ENCODE measurements at places on chromosomes 16 and 17.

DNA sequence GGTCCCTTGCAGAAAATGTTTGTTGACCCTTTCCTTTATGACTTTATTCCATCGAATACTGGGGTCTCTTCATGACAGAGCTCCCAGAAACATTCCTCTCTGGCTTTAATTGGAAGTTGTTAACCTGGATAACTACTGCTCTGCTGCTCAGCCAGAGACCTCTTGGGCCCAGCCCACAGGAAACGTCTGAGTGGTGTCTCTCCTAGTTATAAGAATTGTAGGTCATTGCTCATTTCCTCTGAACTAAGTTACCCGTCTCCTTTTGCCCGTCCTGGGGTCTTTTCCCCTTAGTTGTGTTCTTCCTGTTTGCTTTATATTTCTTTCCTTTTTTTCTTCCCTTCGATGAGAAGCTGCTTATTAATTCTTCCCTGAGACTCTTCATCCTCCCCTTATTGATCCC is 9.0 kb downstream of the MAP2K6 start:
- DNase-seq, result no peak

- no peak for DNase-seq
Measured at GRCh38 chr17:75634376-75634740, 1.1 kb downstream of the SMIM5 start.

DNA sequence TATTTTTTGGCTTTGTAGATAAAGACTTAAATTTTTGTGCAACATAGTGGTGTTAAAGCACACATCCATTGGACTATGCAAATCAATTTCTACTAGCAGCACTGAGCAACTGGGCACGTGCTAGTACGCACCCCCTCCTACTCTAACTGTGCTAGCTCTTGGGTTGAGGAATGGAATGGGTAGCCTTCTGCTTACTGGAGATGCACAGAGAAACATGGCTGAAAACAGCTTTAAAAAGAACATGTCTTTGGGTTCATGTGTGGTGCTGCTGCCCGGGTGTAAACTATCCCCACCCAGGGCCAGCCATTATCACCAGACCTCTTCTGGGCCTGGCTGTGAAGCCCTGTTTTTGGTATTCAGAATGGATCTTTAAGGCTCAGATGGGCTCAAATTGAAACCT is 7.3 kb downstream of the ESRP2 start:
- DNase-seq, result no peak

DNA sequence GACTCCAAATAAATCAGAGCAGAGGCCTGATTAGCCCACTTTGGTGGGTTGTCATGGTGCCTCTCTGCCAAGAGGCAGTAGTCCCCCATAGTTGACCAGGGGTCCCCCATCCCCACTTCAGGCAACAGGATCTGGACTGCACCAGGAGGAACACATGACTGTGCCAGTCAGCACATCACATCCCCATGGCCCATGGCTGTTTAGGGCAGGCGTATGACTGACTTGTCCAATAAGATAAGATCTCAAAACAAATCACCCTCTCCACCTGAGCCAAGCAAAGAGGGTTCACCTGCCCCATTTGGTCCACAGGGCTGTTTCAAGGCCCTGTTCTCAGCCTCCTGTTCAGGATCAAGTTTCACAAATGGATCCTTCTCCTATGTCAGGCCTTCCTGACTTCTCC is 93.3 kb downstream of the C16orf78 start:
- DNase-seq, result no peak

- no peak for DNase-seq
Measured at GRCh38 chr16:87306516-87306915, 10.7 kb downstream of the C16orf95 start.

DNA sequence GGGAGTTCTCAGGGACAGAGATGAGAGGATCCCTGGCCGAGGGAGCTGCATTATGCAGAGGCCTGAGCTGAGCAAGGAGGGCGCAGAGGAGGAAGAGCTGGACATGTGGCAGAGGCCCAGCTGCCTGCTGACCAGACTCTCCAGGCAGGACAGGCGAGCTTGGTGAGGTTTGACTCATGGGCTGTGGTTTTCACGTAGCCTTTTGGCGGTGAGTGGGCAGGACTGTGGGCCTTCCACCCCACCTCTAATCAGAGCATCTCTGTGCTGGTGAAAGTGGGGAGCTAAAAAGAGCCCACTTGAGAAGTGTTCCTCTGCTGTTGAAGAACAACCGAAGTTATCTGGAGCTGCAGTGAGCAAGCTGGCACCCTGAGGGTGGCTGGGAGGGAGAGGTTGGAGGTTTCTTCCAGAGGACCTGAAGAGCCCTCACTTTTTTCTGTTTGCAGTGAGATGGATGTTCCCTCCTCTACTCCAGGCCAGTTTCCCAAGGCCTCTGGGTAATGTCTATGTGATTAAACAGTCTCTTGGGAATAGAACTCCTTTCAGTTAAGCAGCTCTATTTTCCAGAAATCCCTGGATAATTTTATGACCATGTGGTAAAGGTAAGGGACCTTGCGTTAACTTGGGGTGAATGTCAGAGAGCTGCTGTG is 11.9 kb downstream of the EPN2 start:
- DNase-seq, result no peak

DNA sequence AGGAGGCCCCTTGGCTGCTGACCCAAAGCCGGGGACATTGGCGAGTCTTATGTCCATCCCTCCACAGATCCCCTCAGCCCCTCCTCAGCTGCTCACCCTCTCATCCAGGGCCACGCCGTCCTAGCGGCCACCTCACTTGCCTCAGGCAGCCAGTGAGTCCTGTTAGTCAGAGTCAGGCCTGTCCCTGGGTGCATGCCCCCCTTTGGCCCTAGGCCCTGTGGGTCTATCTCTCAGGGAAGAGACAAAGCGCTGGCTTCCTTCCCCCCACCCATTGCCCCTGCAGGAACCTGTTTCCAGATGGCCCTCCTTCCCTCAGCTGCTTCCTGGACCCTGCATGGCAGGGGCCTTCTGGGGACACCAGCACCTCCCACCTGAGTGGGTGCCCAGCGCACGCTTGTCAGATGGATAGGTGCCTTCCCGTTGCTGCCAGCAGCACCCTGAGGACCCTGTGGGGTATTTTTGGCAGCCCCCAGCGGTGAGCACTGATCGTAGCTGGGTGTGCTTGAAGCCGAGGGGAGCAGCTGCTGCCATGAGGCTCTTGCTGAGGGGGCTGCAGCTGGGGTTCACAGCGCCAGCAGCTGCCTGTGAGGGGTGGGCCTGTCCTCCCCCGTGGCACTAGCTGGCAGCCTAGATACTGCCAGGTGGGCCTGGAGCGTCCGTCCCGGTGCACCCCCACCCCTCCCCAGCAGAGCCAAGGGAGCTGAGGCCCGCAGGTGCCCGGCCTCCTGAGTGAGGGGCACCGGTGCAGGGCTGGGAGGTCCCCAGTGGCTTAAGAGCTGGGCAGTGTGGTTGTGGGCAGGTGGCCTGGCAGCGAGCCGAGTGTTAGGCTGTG is 8.4 kb downstream of the DBNDD1 start:
- DNase-seq, result no peak

DNA sequence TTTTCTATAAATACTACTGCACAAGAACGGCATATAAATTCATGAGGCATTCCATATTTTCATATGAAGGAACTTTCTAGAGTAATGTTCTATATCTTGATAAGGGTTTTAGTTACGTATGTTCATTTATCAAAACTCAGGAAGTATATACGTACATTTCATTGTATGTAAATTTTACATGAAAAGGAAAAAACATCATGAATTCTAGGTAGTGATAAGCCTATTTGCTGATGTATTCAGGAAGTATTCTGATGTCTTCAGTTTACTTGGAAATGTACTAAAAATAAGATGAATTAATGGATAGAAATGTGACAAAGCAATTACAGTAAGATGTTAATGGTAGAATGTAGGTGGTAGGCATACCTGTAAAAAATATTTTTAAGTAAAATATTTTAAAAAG is 4.7 kb downstream of the DGKE start:
- no peak for DNase-seq

DNA sequence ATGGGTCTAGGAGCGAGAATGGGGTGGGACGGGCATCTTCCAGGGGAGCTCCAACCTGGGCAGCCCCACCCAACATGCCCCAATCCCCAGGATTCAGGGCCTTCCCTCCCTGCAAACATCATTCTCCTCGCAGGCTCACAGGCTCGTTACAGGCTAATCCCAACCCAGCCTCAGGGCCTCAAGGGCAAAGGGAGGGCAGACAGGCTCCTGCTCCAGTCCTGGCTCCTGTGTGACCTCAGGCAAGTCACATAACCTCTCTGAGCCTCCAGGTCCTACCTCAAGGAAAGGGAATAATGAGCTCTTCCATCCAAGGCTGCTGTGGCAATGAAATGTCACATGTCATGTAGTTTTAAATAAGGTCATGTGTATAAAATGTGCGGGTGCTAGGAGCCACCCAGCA is 186.5 kb upstream of the TNRC6C start:
- no peak for DNase-seq

GRCh38 chr17:3308603-3309002 is 10.4 kb upstream of the OR3A1 start:
- no peak for DNase-seq

DNA sequence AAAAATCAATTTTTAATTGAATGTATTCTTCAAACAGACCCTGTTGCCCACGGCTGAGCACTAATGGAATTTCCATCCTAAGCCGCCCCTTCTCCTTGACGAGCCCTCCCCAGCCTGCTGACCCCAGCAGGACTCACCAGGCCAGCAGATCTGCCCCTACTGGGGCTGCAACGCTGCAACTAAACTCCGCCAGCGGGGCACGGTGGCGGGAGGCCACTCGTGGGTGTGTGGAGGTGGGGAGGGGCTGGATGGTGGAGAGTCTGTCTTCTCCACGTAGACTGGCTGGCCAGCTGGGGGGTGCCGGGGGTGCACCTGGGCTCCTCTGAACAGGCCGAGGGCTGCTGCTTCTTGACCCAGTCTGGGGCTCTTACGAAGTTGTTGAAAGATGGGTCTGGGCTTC is 67.8 kb downstream of the ENGASE start:
- DNase-seq, result no peak

GRCh38 chr16:58499615-58500351 is at the start of gene NDRG4:
Gene NDRG4, plus strand, starts transcription at chr16:58500143. Its CDS starts 106 bp downstream, at chr16:58500249.
- peak; percentile 43 for DNase-seq

- DNase-seq, result no peak
Measured at GRCh38 chr16:16778332-16778731, 399.4 kb downstream of the NPIPA7 start.

DNA sequence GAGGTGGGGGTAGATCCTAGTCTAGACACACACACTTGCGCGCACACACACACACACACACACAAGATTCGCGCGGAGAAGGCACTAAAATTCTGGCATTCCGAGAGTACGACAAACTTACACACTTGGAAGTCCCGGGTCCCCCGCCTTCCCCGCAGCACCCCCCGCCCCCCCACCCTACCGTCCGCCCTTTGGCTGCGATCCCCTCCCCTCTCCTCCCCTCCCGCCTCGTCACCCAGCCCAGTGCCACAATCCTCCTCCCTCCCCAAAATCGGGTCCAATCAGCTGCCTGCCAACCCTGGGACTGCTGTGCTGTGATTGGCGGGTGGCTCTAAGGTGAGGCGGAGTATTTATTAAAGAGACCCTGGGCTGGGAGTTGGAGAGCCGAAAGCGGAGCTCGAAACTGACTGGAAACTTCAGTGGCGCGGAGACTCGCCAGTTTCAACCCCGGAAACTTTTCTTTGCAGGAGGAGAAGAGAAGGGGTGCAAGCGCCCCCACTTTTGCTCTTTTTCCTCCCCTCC is at the start of gene SOX9:
Gene SOX9, plus strand, starts transcription at position 379 of the 522 bp plus-strand sequence. CDS start 372 bp downstream, outside the sequence.
- peak; percentile 95 for DNase-seq

- DNase-seq, result no peak
Measured at GRCh38 chr17:12865769-12866168, 76.5 kb downstream of the ARHGAP44 start.

DNA sequence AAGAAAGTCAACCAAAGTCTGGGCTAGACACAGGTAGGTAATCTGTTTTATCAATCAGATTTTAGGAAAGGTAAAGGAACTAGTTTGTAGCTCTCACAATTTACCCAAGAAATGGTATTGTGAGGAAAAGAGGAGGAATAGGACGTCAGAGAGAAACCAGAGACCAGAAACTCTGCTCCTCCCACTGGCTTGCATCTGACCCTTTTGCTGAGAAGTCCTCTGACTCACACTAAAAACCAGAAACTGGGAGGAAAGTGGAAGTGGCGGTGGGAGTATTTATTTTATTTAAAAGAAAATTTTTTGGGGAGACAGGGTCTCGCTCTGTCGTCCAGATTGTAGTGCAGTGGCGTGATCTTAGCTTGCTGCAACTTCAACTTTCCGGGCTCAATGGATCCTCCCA is 38.0 kb upstream of the MNT start:
- no peak for DNase-seq

GRCh38 chr16:21613781-21614180 is 14.4 kb downstream of the METTL9 start:
- DNase-seq, result no peak

DNA sequence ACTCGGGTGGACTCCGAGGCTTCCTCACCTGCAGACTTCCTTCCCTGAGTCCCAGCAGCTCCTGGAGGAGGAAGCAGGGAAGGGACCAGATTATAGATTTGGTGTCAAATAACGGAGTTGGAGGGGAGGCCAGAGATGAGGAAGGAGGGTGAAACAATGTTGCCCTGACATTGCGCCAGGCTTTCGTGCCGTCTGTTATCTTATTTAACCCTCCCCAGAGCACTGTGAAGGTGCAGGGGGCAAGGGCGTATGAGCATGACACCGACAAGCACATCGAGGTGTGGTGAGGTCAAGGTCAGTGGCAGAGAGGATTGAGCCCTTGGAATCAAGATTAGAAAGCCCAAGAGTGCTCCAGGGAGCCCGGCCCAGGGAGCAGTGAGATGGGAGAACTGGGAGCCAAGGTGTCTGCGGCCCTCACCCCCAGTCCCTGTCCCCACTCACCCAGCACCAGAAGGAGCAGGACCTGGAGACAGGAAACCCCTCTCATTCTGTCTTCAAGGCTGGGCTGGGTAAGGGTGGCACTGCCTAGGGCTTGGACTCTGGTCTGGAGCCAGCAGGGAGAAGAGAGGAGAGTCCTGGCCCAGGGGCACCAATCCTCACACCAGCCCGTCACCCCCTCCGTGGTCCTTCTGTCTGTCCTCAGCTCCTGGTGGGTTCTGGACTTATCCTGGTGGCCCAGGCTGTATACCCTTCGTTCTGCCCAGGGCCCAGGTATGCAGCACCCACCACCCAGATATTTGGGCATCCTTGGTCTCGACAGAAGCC is 1.1 kb downstream of the PRSS33 start:
- DNase-seq, result no peak

- no peak for DNase-seq
Measured at GRCh38 chr17:78804777-78805176, 22.7 kb upstream of the CYTH1 start.

DNA sequence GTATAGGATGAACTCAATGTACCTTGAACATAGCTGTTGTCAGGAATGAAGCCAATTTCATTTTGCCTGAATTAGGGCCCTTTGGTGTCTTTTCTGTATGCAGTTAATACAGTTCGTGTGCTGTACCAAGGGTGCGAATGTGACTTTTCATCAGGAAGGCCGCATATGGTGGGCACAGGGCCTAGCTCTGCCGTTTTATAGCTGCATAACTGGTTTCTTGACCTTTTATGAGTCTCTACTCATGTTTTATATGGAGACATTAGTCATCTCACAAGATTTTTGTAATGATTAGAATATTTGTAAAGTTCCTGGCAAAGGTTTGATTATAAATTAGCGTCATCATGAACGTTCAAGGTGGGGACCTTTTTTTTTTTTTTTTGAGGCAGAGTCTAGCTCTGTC is 511.6 kb downstream of the MAF start:
- no peak for DNase-seq

GRCh38 chr17:29567554-29568330 is 759 bp upstream of the TP53I13 start:
- peak; percentile 59 for DNase-seq

GRCh38 chr16:11250091-11250785 is 5.8 kb downstream of the SOCS1 start:
- no peak for DNase-seq

- no peak for DNase-seq
Measured at GRCh38 chr17:48012654-48013053, 24.9 kb downstream of the COPZ2 start.

Measured in MCF 10A (cell line).